ENCODE measurements at places on chromosomes 6 and 20. TPM values are rescaled to one million over a fixed set of nuclear protein-coding genes. Genes with fewer than 3 reads are reported as not detected.

The TRAPPC3L gene
- not detected for total RNA-seq

The MAPK13 gene
- 45.2 TPM for total RNA-seq

The TTLL9 gene
- total RNA-seq: 0.98 TPM

The BPIFA3 gene
- total RNA-seq: not detected

- H3K27me3 ChIP-seq: no peaks in the 10 kb centered on the region
- no peak overlapping the region for H3K4me3 ChIP-seq
- no peak for DNase-seq
Observed at GRCh38 chr6:2848851-2849250, 7.2 kb upstream of the SERPINB1 start.

- H3K4me1 ChIP-seq: no peaks in the 10 kb centered on the region
- H3K27me3 ChIP-seq: no peaks in the 10 kb centered on the region
- H3K27ac ChIP-seq: peak overlapping the region; percentile 32
- no peak for DNase-seq
- no peak overlapping the region for H3K4me3 ChIP-seq
Observed at GRCh38 chr20:433300-433975, 25.3 kb downstream of the RBCK1 start.

DNA sequence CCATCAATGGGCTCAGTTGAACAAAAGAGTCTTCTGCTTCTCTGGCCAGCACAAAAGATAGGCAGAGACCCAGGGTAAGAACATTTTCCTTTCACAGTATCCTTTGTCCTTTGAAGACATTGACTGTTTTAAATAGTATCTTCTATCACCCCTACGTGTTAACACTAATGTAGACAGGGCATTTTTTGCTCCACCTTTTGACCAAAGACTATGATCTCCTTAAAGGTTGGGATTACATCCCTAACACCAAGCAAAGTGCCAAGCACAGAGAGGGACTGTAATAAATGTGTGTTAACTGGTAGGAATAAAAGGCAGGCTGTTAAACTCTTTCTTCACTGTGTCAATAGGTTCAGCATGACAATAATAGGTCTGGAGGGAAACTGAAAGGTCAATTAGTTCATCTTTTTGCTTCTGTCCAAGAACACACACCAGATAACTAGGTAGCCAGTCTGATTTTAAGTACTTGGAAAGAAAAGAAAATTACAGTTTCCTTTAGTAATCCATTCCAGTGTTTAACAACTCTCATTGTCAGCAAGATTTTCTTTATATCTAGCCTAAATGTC, 63.6 kb upstream of the NOX3 start:
- H3K4me1 ChIP-seq: no peaks in the 10 kb centered on the region
- H3K27ac ChIP-seq: no peak overlapping the region
- no peak for DNase-seq
- H3K27me3 ChIP-seq: no peaks in the 10 kb centered on the region
- H3K36me3 ChIP-seq: no peaks in the 10 kb centered on the region

Data from breast epithelium (tissue), 4 donors.